Umbilical cord (tissue), 2 donors: ENCODE measurements at places on chromosomes 16 and 17. TPM values are rescaled to one million over a fixed set of nuclear protein-coding genes. Genes with fewer than 3 reads are reported as not detected.

Gene OR1A1
- 5.5 TPM for total RNA-seq

Gene CSF3
- 39.5 TPM for total RNA-seq

Gene RGS11
- total RNA-seq: 6.0 TPM

Gene KRT12
- 4.6 TPM for total RNA-seq

Gene KRT35
- total RNA-seq: not detected

Gene SP6
- total RNA-seq: 2.2 TPM

Gene CAPNS2
- total RNA-seq: 21.4 TPM

Gene CRHR1
- total RNA-seq: 3.9 TPM

Gene FN3K
- total RNA-seq: 3.4 TPM

Gene C16orf86
- total RNA-seq: 1.7 TPM

Gene AGRP
- total RNA-seq: not detected

Gene CBFA2T3
- 1.4 TPM for total RNA-seq

Gene PERCC1
- 3.1 TPM for total RNA-seq

Gene CDH15
- 0.48 TPM for total RNA-seq

Gene DRC3
- total RNA-seq: 5.1 TPM

Gene CFAP119
- not detected for total RNA-seq

Gene DNAI2
- not detected for total RNA-seq

Gene BRD7
- total RNA-seq: 61.6 TPM

Gene SLC38A8
- not detected for total RNA-seq

Gene PROCA1
- 18.1 TPM for total RNA-seq

Gene KIF19
- 1.4 TPM for total RNA-seq

Gene TTYH2
- total RNA-seq: 1.2 TPM

Gene KRTAP1-1
- total RNA-seq: not detected

Gene ABI3
- total RNA-seq: 4.6 TPM

Gene STAC2
- 0.24 TPM for total RNA-seq

Gene ATPAF2
- 16.6 TPM for total RNA-seq

Gene CIAO3
- 32.5 TPM for total RNA-seq

Gene EVPL
- total RNA-seq: 13.7 TPM

Gene PARD6A
- total RNA-seq: 1.9 TPM

Gene PRR35
- total RNA-seq: not detected

Gene TBX21
- 1.4 TPM for total RNA-seq

Gene PRSS33
- 0.96 TPM for total RNA-seq

Gene ARL5C
- 2.6 TPM for total RNA-seq

Gene FAM83G
- 4.8 TPM for total RNA-seq

Gene IL21R
- total RNA-seq: 0.72 TPM

Gene ZNF276
- 14.9 TPM for total RNA-seq

Gene TAOK1
- 84.7 TPM for total RNA-seq

Gene ST6GALNAC2
- total RNA-seq: not detected

Gene KRTAP17-1
- not detected for total RNA-seq

Gene DNASE1L2
- not detected for total RNA-seq
